ENCODE measurements at places on chromosomes 6 and 20.

DNA sequence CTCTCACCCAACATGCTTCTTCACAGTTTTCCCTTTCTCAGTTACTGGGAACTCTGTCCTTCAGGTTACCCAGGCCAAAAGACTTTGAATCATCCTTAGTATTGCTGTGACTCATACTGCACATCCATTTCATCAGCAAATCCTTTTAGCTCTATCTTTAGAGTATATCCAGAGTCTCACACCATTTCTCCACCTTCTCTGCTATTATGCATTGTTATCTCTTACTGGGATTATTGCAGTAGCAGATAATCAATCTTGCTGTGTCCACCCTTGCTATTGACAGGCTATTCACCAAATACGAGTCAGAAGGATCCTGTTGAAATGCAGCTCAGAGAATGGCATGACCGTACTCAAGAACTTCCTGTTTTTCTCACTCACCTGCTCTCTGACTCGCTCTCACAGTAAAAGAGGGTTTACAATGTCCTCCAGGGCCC is 57.3 kb downstream of the BCKDHB start:
- DNase-seq: peak; percentile 82

- no peak for DNase-seq
Measured at GRCh38 chr20:58986968-58987517, 6.0 kb downstream of the NELFCD start.

- no peak for DNase-seq
Measured at GRCh38 chr6:84753173-84753572, 11.2 kb downstream of the TBX18 start.

DNA sequence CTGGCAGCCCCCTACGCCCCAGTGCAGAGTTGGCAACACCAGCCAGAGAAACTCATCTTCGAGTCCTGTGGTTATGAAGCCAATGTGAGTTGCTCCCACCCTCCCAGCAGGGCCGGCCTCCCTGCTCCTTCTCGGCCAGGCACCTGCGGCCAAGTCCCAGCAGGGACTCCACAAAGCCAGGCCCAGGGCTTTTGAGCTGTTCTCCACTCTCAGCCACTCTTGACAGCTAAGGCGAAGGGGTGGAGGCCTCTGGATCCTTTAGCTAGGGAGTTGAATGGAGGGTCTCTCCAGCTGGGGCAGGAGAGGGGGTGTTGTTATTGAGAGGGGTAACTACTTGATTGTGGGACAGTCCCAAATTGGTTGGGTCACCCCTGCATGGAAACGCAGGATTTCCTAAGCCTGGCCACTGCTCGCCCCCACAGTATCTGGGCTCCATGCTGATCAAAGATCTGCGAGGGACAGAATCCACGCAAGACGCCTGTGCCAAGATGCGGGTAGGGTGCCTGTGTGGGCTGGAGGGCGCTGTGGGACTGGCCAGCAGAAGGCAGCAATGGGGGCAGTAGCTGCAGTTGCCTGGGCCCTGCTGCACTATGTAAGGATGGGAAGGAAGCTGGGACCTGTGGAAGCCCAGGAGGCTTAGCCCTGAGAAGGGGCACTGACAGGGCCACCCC is 58.3 kb downstream of the TCP11 start:
- no peak for DNase-seq
